Esophagus squamous epithelium (tissue), 5 donors: ENCODE measurements at places on chromosomes 16 and 17. TPM values are rescaled to one million over a fixed set of nuclear protein-coding genes. Genes with fewer than 3 reads are reported as not detected.

The DHRS11 gene
- 9.0 TPM for total RNA-seq

The FBXO39 gene
- total RNA-seq = 2.6 TPM

The CHST4 gene
- total RNA-seq = not detected

The RAB37 gene
- total RNA-seq = 0.44 TPM

The RUNDC3A gene
- 1.1 TPM for total RNA-seq

The TVP23A gene
- total RNA-seq = not detected

The RAMP2 gene
- total RNA-seq = not detected

The LRRC46 gene
- total RNA-seq = not detected

DNA sequence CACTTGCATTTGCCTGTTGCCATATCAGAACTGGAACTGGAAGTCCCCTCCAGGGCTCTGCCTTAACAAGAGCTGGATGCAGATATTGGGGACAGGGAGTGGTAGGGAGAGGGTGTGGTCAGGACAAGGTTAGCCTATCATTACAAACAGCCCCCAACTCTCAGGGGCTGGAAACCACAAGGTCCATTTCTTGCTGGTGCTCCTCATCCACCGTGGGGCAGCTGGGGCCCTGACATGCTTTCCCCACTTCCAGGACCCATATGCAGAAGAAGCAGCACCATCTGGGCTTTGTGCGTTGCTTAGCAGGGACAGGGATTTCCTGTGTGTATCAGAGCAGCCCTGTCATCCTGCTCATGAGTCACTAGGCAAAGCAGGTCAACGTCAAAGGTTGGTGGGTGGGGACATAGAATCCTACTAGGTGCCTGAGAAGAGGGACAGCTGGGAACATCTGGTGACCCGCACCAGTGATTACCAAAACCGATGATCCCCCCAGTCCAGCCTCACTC is 26.9 kb downstream of the RGS9 start:
- DNase-seq = no peak

DNA sequence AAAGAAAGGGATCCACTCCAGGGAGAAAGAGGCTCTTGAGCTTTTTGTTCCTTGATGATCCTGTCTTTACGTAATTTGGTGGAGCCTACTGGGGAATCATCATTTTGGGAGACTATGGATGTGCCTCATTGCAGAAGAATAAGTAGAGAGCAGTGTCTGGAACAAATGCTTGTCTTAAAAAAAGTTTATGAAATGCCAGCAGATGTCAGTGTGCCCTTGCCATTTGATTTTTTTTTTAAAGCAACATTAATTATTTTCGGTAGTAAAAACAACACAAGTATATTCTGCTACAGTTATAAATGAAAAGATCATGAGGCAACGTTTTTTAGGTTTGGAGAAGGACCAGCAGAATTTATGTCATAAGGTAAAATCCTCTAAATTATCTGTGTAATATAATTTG is 934.8 kb upstream of the EEF2KMT start:
- no peak for DNase-seq

DNA sequence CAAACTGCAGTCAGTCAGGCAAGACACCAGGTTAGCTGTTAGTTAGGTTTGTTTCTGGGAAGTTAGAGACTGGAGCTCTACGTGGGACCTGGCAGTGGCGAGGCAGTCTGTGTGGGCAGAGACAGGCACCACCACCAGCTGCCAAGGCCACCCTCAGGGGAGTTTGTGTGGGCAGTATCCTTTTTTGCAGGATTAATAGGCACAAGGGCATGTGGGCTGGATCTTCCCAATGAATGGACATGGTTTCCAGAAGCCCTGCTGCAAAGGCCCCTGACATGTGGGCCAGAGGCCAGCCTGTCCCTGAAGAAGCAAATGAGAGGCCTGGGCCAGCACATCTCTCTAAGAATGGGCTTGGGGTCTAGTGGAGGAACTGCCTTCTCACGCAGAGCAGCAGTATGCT is 19.2 kb upstream of the SREBF1 start:
- DNase-seq = no peak

GRCh38 chr17:36106493-36106835 is 2.8 kb downstream of the CCL4 start:
- DNase-seq = no peak

GRCh38 chr16:4613636-4614570 is 785 bp downstream of the UBALD1 start:
- no peak for DNase-seq

DNA sequence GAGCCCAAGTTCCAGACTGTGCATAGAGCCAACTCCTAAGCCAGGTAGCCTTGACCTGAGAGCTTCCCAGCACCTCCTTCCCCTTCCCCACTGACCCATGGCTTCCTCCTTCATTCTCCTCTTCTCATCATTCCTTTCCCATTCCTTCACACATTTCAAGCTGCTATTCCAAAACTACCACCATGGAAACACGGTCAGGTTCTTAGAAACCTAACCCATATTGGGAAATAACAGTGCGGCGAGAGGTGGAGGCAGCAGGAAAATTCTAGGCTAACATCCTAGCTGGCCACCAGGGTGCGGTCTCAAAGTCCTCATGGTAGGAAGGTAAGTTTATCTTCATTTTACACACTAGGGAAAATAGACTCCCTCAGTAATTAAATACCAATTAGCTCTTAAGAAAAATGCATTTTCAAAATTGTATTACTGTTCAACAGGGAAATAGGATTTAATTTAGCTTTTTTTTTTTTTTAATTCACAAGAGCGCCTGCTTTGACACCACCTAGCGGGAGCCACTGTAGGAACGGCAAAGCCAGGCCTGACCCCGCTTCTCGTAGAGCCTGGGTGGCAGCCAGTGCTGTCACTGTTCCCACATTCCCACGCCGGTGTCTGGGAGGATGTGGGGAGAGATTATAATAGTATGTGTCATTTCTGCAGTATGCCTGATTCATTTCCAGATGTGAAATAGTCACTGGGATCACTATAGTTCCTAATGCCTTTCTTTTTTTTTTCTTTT is 14.0 kb upstream of the SPHK1 start:
- DNase-seq = no peak

DNA sequence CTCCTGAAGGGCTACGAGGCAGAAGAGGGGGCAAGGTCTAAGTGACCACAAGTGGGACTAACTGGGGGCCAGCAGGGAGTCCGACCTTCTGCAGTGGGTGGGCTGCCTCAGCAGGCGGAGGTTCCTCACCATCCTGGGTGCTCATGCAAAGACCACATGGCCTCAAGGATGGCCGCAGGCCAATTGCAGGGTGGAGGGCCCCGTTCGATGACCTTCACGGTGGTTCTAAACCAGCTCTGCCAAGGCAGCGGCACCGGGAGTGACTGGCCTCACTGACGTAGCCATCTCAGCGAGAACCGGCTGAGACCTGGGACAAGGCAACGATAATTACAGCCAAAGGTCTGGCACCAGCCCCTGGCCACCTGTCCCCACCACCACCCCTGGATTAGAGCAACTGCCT is 5.7 kb downstream of the SMIM5 start:
- DNase-seq = no peak

DNA sequence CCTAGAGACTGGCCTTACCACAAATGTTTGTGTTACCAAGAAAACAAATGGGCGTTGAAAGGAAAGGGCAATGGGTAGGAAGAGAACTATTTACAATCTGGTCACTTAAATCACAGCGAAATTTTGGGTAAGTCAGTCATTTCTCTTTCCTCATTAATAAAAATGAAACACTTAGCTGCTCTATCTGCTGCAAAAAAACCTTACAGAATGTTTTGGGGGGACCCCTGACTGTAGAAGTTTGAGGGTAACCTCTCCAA is 742 bp upstream of the NUTF2 start:
- no peak for DNase-seq

- DNase-seq = no peak
Observed at GRCh38 chr17:65109990-65110680, 27.0 kb upstream of the RGS9 start.

GRCh38 chr17:19237389-19238166 is 412 bp downstream of the EPN2 start:
- DNase-seq = no peak

DNA sequence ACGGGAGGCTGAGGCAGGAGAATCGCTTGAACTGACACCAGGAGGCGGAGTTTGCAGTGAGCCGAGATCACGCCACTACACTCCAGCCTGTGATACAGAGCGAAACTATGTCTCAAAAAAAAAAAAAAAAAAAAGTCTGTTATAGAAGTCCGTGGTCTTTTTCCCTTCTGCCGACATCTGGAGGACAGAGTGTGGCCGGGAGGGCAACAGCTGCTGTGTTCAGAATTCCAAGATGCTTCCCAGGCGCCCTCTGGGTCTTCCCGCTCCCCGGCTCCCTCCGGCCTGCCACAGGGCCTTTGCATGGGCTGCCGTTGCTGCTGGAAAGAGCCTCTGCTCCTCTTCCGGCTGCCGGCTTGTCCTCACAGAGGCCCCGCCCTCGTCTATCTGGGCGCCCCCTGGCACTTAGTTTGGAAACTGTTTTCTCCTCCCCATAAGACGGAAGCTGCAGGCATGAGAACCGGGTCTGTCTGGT is 2.4 kb upstream of the CACNA1H start:
- no peak for DNase-seq

DNA sequence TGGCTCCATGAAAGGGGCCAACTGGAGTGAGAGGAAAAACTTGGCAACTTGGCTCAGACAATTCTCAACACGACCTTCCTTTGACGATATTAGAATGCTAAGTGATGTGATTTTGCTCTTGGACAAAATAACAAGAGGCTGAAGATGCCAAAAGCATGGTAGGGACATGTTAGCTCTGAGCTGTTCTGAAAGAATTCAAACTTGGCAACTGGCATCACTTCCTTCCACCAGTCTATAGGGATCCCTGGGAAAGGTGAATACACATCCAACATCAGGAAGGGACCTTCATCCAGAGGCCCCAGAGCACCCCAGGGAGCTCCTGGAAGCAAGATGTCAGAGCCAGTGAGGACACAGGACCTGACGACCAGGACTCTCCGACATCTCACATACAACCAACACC is 4.3 kb downstream of the KRT37 start:
- no peak for DNase-seq

DNA sequence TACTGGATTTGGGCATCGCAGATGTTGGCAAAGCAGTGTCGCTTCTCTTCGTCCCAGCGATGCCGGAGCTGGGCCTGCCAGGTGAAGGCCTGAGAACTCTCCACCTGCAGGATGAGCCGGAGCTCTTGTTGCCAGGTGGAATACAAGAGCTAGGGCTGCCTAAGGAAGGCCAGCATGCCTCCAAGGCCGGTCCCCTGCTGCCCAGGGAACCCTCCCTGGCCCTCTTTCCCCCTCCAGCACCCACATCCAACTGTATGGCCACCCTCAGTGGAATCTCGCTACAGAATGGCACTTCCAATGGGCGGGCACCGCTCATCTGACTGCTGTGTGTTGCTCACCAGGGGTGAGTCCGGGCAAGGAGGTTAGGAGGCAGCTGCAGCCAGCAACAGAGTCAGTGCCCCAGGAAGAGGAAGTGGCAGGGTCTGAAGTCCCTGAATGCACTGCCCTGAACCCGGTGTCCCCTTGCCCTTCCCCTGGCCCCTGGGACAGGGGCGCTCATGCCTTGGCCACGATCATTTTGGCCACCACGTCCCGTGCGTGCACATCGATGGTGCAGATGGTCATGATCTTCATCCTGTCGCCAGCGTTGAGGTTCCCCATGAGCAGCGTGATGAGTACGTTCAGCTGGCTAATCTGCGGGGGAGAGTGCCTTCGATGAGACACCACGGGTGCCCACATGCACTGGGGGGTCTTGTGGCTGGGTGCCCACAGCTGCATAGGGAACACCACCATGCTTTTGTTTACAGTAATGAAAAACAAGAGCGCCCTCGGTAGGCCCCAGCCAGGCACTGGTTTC is 75.8 kb downstream of the DNAH17 start:
- DNase-seq = no peak

DNA sequence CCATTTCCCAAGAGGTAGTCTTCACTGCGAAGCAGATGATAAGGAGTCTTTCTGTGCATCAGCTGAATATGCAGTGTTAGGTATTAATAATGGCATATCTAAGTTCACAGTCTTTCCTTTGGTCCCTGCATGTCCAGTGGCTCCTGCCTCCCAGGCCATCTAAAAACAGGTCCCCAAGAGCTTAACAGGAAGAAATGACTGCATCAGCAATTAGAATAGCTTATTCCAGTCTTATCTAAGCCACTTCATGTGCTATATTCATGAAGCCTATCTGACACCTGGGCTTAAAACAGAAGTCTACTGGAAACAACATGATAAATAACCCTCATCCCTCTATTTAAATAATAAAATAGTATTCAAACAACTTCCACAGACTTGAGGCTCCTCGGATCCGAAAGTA is 346.1 kb upstream of the ERCC4 start:
- DNase-seq = no peak

DNA sequence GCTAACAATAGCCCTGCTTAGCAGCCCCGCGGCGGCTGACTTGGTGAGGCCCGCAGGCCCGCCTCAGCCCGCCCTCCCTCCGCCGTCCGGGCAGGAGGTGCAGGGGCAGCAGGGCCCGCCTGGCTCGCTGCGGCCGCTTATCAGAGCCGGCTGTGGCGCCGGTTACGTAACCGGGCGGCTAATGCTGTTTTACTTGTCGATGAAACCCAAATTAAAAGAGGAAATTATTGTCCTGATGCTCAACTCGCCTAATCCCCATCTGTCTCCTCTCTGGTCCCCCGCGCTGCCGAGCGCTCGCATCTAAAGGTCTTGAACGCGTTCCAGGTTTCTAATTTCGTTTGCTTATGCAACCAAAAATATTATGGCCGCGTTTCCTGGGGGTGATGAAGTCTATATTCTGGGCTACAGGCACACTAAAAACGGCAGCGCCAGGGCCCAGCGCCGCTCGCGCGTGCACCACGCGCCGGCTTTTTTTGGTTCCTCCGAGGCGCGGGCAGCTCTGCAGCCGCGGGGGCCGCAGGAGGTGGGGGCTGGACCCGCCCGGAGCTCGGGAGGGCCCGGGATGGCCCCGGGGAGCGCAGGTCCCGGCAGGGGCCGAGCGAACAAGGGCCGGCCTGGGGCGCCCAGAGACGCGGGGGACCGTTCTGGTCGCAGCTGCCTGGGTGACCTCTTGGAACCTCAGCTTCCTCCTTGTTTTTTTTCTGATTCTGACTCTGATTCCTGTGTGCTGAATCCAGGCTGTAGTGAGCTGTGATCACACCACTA is 65.2 kb upstream of the TOB1 start:
- no peak for DNase-seq

DNA sequence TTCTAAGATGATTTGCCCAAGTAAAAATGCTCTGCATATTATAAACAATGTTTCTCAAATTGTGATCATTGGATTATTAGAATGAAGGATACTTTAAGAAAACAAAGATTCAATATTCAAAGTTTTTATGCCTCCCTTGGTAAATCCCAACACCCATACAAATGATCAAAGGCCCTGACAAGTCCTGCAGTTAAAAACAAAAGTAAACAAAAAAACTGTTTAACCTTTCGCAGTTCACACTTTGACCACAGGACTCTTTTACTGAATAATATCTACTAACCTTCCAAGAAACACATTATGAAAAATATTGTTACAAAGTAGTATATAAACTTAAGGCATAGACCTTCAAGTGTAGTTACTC is 365.9 kb upstream of the ZFHX3 start:
- DNase-seq = no peak
